ENCODE measurements at places on chromosomes 13 and 19. TPM values are rescaled to one million over a fixed set of nuclear protein-coding genes. Genes with fewer than 3 reads are reported as not detected.

The ELAVL3 gene
- total RNA-seq, result not detected

The TEX29 gene
- 0.40 TPM for total RNA-seq

The MYBPC2 gene
- not detected for total RNA-seq

The TNFSF9 gene
- 4.7 TPM for total RNA-seq

The TRPC4 gene
- total RNA-seq, result not detected

The MBD3L3 gene
- total RNA-seq, result not detected

The SHD gene
- total RNA-seq, result not detected
